ENCODE measurements at places on chromosomes 4 and X.

DNA sequence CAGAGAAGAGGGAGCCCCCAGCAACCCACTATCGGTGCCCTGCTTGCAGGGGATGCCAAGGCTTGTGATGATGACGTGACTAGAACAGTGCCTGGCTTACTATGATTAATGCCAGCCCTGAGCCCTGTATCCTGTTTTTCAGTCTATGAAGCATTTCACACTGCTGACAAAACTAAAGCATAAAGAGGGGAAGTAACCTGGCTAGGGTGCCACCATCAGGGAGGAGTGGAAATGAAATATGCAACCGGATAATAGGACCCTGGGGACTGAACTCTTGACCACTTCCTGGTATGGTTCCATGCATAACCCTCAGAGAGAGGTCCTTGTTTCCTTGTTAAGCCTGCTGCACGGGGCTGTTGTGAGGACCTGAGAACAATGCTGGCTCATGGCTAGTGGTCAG lies 50.3 kb downstream of the MED28 start:
- no peak for DNase-seq

GRCh38 chr4:75567725-75568124 lies 11.9 kb downstream of the ODAPH start:
- DNase-seq: no peak

- peak; percentile 45 for DNase-seq
These were observed 19.1 kb downstream of the SH3BP2 start for GRCh38 chr4:2811830-2812611.

DNA sequence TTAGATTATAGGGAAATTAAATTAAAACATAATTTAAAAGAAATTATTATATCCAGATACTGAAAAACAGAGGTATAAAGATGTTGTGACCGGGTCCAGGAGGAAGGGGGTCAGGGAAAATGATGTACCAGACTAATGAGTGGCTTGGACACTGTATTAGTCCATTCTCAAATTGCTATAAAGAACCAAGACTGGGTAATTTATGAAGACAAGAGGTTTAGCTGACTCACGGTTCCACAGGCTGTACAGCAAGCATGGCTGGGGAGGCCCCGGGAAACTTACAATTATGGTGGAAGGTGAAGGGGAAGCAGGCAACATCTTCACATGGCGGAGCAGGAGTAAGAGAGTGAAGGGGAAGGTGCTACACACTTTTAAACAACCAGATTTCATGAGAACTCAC lies 3.4 kb upstream of the FAM9B start:
- no peak for DNase-seq

- DNase-seq: no peak
These were observed 22.1 kb upstream of the GPC4 start for GRCh38 chrX:133437356-133437755.

GRCh38 chr4:73912191-73912590 lies 43.0 kb downstream of the CXCL1 start:
- DNase-seq: no peak

- no peak for DNase-seq
These were observed 707 bp upstream of the UNC5C start for GRCh38 chr4:95549246-95550114.

Measured in stimulated activated CD4-positive, alpha-beta T cell treated with anti-CD3 and anti-CD28 coated beads, Interleukin-1b, Interleukin-23, amount 100 ng/mL, for 4 hours (primary cell).